Renal pelvis (tissue), 12 donors: ENCODE measurements at places on chromosomes 3 and 15. TPM values are rescaled to one million over a fixed set of nuclear protein-coding genes. Genes with fewer than 3 reads are reported as not detected.

Gene CACNA1D
- polyA plus RNA-seq, result 17.5 TPM

Gene MEX3B
- 16.9 TPM for polyA plus RNA-seq

Gene RAB6B
- 17.0 TPM for polyA plus RNA-seq

Gene LMLN
- 14.0 TPM for polyA plus RNA-seq

Gene ULK3
- polyA plus RNA-seq, result 33.6 TPM

DNA sequence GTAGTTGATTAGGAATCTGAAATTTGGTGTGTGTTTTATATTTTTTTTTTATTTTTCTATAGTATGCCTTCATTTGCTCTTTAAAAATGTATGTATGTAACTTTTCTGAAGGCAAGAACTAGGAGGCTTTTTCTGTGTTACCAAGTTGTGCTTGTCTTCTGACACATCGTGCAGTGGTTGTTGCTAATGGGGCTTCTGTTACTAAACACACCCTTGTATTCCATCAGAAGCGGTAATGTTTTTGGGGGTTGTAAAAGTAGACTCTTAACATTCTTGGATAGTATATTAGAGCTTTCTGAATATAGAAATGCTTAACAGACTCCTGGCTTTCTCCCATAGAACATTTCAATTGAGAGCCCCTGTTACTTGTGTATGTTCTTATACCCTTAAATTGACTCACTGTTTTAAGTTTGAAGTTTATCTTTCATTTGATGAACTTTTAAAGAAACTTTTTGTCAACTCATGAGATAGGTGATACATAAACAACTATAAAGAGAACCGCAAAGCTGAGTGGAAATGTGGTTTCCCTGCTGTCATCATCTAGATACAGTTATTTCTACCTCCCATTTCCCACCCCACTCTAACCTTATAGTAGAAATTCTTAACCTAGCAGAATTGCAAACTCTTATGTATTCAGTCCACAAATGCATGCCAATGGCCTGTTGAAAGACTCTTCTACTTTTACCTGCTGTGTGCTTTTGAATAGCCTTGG is 2.5 kb downstream of the TIPARP start:
- no peak for DNase-seq

- DNase-seq, result no peak
Observed at GRCh38 chr15:78372880-78373279, 32.7 kb downstream of the CRABP1 start.

DNA sequence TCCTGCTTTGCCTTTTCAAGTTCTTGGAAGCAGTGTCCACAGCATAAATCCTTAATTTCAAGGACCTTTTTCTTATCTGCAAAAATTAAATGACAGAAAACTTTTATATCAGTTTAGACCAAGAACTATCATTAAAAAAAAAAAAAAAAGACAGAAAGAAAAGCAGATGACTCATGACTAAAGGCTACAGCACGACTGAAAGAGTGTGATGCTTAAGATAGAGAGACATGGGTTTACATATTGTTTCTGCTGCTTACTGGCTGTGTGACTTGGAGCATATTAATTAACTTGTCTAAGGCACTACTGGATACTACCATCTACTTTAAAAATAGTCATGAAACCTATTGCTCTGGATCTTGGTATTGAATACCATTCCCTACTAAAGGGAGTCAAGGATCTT is 62.3 kb downstream of the CEP152 start:
- no peak for DNase-seq

- DNase-seq, result no peak
Observed at GRCh38 chr3:116019254-116019763, 396.0 kb downstream of the GAP43 start.

DNA sequence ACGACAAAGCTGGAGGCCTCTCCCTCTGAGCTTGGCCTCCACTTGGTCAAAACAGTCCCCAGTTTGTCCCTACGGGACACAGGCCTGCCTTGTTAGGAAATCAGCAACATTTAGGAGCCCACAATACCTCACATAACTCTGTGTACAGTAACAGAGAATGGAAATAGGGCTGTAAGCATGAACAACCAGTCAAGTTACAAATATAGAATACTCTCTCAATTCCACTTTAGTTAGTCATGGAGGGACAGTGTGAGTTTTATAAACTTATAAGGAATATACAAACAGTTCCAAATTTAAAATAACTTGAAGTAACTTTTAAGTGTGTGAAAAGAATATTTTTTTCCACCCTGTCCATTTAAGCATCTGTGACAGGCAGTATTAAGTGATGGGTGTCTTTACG is 129.4 kb downstream of the PGPEP1L start:
- no peak for DNase-seq

- no peak for DNase-seq
Observed at GRCh38 chr3:57896031-57896430, 112.2 kb upstream of the FLNB start.

- DNase-seq, result no peak
Observed at GRCh38 chr3:28590860-28591259, 242.2 kb upstream of the AZI2 start.

- DNase-seq, result peak; percentile 64
Observed at GRCh38 chr3:64345371-64345770, 120.1 kb upstream of the PRICKLE2 start.

- no peak for DNase-seq
Observed at GRCh38 chr15:88894348-88894818, 961 bp downstream of the HAPLN3 start.

DNA sequence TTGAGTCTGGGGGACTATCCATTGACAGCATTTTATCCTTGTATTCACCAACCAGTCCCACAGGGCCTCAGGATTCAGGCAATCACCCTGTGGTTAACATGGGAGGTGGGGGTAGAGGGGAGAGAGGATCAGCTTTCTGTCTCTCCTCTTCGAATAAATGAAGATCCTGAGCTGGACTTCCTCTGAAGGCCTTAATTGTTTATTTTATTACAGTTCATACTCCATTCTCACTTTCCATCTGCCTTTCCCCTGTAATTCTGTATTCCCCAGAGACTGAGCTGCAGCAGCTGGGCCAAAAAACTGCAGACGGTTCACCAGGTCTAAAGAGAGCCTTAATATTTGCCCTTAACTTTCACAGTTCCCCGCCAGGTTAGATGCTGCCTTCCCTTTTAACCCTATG is 11.9 kb downstream of the TAGLN3 start:
- DNase-seq, result no peak

DNA sequence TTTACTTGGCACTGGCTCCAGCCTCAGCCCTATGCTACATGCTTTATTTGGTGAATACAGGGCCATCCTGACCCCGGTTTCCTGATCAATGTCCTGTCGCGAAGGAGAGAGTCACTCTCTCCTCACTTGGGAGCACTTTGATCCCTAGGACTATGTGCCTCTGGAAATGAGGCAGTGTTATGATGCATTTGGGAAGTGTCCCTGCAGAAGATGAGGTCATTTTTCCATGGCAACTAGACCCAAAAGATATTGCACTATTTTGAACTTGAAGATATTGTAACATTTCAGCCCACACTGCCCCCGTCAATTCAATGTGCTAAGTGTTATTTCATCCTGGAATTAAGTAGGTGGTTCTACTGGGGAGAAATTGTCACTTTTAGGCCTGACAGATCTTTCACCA is 68.0 kb downstream of the LRRK1 start:
- DNase-seq, result no peak

GRCh38 chr15:32803631-32804030 is 85.8 kb downstream of the GREM1 start:
- DNase-seq, result no peak

DNA sequence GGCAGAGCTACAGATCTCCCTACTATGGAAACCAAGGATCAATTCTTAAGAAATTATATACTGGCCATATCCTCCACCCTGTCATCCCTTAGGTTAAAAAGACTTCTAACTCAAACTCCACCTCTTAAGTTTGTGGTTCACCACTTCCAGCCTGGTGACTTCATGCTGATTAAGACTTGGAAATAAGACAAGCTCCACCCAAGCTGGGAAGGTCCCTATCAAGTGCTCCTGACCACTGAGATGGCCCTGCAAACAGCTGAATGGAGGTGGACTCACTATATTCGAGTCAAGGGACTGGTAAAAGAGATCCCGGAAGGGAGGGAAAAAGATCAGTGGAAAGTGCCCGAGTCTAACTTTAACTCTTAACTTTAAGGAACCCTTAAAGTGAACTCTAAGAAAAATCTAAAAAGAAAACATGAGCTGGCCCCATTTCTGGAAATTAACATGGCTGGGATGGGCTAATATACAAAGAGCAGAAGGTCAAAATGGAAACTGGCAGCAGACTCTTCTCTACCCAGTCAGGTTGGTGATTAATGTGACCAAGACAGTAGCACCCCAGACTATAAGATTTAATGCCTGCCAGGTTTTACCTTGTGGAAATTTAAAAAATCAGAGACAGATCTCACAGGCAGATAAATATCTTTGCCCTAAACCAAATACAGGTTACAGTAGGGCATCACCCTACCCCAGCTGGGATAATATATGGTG is 43.9 kb downstream of the PPCDC start:
- no peak for DNase-seq

GRCh38 chr3:9316881-9317361 is 45.9 kb upstream of the THUMPD3 start:
- DNase-seq, result peak; percentile 58

GRCh38 chr3:177596816-177597271 is 399.6 kb upstream of the TBL1XR1 start:
- DNase-seq, result no peak
